Suppressor macrophage treated with lipopolysaccharide for 1 hour (primary cell): ENCODE measurements at places on chromosomes 5 and 9.
A peak's percentile ranks its signal among the peaks of the same experiment; 100 is the strongest.

GRCh38 chr5:180133971-180134508 lies 62.5 kb upstream of the RNF130 start:
- peak; percentile 17 for DNase-seq

- peak; percentile 53 for DNase-seq
Measured at GRCh38 chr5:73380710-73381589, 67.6 kb downstream of the FOXD1 start.

DNA sequence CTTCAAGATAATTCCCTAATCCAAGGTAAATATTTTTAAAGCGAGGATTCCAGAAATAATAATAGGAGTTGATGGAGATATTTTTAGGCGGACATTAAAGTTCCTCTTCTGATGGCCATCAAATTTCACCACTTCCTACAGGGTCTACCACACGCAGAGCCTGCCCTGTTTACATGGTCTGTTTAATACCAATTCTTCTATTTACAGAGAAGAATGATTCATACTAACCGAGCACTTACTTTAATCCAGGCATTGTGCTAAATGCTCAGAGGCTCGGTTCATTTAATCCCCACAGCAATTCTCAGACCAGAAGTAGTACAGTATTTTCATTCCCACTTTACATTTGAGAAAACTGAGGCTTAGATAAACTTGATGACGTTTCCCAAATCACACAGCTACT lies 3.0 kb upstream of the ITGA1 start:
- no peak for DNase-seq

GRCh38 chr5:10730043-10730351 lies 31.0 kb downstream of the DAP start:
- DNase-seq, result no peak

GRCh38 chr9:83432104-83432627 lies 106.0 kb downstream of the FRMD3 start:
- no peak for DNase-seq

- DNase-seq, result peak; percentile 51
Measured at GRCh38 chr5:177471610-177472356, 1.7 kb downstream of the DBN1 start.

DNA sequence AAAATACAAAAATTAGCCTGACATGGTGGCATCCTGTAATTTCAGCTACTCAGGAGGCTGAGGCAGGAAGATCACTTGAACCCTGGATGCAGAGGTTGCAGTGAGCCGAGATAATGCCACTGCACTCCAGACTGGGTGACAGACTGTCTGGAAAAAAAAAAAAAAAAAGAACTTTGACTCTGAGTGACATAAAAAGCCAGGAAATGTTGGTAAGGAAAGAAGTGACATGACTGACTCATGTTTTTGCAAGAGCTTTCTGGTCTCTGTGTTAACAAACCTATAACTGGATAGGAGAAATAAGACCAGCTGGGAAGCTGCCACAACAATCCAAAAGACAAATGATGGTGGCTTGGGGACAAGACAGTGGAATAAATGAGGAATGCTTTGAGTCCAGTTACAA lies 272.1 kb downstream of the HINT1 start:
- DNase-seq, result no peak

- DNase-seq, result peak; percentile 96
Measured at GRCh38 chr5:172881691-172882370, 47.8 kb downstream of the ERGIC1 start.

- no peak for DNase-seq
Measured at GRCh38 chr5:141208478-141208877, at the start of gene PCDHB12. PCDHB12 (plus strand) TSS chr5:141208719; CDS start chr5:141208908, 189 bp downstream.

- no peak for DNase-seq
Measured at GRCh38 chr5:134453016-134453415, 41.3 kb upstream of the CDKN2AIPNL start.

- peak; percentile 42 for DNase-seq
Measured at GRCh38 chr5:35478856-35479682, 138.6 kb upstream of the SPEF2 start.

- DNase-seq, result no peak
Measured at GRCh38 chr5:132310141-132310834, 16.1 kb downstream of the SLC22A4 start.

GRCh38 chr9:120692901-120693699 lies 21.2 kb downstream of the MEGF9 start:
- DNase-seq, result peak; percentile 89

- DNase-seq, result no peak
Measured at GRCh38 chr5:117210796-117211195, 636.2 kb upstream of the SEMA6A start.

DNA sequence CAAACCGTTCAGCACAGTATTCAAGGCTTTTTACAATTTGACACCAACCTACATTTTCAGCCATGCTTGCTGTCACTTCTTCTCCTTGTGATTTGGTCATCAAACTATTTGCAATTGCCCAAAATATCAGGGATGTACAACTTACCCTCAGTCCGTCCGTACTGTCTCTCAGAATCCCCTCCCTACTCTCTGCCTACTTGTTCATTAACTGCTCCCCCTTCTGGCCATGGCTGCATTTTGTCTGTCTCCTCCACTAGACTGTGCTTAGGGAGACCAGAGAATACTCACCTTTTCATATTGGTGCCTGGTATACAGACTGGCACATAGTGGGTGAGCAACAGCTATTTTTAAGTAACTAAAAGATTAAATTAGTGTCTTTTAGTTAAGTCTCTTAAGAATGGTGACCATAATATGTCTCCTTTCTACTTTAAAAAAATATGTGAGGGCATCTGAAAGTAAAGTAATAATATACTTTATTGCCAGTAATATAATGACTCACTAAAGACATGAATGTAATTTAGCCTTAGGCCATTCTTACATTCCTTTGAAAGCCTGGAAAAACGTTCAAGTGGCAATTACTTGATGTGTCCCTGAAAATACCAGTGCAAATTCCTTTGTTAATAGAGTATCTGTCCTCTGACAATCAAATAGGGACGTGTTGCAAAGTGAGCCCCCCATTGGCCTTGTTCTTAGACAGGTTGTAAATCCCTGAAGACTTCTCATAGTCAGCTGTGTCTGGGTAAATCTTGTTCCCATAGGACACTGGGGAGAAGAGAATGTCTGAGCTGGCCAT lies 27.8 kb downstream of the PRLR start:
- DNase-seq, result peak; percentile 76

DNA sequence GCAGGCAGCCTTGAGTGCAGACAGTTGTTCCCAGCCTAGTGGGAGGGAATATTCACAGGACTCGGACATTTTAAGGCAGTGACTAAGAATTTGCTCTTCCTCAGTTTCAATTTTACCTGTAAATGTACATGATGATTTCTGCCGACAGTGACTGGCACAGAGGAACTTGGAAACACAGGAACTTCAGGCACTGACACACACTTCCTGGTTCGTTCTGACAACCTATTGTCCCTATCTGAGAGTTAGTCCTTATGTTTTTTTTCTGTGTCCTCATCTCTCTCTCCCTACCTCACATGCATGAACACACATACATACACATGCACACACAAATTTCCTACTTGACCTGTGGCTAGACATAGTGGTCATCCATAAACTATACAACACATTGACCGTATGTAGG lies 89.4 kb upstream of the CD180 start:
- DNase-seq, result peak; percentile 24

- peak; percentile 52 for DNase-seq
Measured at GRCh38 chr5:116947691-116948528, 373.3 kb upstream of the SEMA6A start.

- peak; percentile 9 for DNase-seq
Measured at GRCh38 chr5:143979044-143979690, 167.2 kb downstream of the HMHB1 start.

- peak; percentile 52 for DNase-seq
Measured at GRCh38 chr5:150789450-150789849, 10.9 kb downstream of the SMIM3 start.
